ENCODE measurements at places on chromosomes 4 and X.

GRCh38 chr4:40990236-40990898, 224.0 kb downstream of the APBB2 start:
- DNase-seq = peak; percentile 94

GRCh38 chr4:139802931-139803330, 137.3 kb downstream of the MGST2 start:
- DNase-seq = no peak

GRCh38 chr4:150176547-150176946, 98.3 kb downstream of the DCLK2 start:
- no peak for DNase-seq

DNA sequence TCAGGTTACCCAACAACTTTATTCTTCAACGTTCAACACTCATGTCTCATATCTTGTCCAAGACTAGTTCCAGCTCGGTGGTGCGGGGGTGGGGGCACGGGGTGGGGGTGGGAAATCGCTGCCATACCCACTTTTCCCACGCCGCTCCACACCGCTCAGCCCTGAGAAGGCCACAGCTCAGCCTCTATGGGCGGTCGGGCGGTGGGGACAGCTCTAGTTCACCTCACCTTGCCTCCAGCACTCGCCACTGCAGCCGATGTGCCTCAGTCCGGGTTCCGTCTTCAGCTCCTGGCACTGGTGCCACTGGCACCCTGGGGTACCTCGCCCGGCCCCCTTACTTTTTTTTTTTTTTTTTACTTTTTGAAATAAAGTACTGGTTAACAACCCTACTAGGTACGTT, 522.2 kb downstream of the PCDH19 start:
- no peak for DNase-seq

- no peak for DNase-seq
Measured at GRCh38 chr4:41174444-41174843, 39.9 kb downstream of the APBB2 start.

DNA sequence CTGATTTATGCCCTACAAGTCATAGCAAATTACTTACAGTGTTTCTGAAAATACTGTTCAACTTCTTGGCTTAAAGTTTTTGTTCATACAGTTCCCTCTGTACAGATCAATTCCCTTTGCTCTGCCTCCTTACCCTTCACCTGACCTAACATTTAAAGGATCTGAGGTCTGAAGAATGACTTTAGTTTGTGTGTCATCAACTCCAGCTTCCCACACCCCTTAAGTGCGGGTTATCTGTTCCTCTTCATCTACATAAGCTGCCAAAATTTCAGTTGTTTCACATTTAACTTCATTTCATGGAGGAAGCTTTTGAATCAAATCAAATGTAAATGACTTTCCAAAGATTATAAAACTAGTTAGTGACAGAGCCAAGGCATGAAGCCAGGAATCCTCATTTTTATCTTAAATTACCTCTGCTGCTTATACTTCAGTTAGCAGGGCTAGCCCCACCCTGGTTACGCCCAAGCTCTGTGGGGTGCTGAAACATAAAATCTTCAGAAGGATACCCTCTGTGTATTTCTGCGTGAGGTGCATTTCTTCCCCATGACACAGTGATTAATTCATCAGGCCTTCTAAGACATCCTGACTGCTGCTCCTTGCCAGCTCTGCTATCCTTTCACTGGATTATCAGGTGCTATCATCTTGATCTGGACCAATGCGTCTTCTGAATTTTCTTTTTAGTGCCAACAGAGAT, 16.5 kb downstream of the CXCL1 start:
- DNase-seq = no peak

DNA sequence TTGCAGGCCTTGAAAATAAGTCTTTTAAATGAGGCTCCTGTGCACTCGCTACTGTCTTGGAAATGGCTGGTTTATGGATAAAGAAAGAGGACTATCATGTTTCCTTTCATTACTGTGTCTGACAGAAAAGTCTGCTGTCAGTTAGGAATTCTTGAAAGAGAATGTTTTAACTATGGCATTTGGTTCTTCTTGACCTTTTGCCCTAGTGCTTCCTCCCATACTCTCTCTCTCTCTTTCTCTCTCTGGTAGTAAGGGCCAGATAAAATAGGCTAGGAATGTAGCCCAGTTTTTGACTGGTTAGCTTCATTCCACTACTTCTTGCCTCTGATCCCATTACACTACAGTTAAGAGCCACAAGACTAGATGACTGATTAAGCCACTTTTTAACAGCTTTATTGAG, 29.8 kb downstream of the YY2 start:
- DNase-seq = no peak

DNA sequence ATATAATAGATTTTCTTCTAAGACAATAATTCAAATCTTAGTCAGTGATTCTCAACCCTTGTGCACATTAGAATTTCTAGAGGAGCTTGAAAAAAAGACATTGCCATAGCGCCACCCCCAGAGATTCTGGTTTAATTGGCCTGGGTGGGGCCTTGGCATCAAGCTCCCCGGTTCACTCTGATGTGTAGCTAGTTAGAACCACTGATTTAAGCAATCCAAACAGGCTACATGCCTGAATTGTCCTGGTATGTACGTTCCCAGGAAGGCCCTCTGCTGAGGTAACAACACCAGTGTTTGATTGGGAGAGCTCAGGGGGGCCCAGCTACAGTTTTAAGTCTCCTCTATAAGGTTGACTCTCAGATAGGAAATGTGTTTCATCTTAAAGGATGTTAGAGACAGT, 1.3 kb upstream of the ATP10D start:
- DNase-seq = peak; percentile 11

DNA sequence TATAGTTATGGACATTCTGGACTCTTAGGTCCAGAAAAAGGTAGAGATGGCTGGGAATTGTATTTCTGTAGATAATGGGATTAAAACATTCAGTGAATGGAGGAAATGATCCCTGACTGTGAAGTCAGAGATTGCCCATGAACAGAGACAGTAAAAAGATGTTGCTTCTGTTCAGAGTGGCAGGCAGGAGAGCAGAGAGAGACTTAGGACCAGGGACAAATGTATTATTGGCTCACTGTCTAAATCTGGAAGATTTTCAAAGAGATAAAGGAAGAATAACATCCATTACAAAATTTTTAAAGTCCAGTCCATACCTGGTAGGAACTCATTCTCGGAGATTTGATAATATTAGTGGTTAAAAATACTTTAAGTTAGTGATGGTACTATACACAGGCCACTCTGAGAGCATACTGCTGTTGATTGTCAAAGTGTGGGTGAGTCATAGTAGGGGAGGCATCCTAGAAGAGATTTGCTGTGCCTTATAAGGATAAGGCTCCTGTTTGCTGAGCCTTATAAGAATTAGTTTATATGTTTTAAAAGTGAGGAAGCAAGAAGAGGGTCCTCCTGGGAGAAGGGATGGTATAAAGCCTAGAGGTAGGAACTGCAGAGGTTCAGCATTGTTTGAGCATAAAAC, 53.0 kb downstream of the JADE3 start:
- DNase-seq = peak; percentile 8

GRCh38 chr4:10299601-10300000, 157.6 kb downstream of the ZNF518B start:
- DNase-seq = no peak

DNA sequence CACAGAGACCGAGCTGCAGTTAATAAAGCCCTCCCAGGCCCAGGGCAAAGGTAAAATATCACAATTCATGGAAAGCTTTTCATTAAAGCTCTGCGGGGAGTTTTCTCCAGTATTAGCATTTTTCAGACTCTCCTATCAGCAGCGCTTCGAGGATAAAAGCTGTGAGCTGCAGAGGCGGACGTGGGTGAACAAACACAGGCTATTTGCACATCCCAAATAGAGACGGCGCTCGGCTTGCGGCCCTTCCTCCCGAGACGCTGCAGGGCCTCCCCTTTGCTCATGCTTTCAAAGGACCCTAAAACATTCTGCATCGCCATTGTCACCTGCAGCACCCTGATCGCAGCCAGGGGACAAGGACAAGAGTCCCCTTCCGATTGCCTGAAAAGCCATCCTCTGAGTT, 97.3 kb downstream of the SORCS2 start:
- DNase-seq = no peak

DNA sequence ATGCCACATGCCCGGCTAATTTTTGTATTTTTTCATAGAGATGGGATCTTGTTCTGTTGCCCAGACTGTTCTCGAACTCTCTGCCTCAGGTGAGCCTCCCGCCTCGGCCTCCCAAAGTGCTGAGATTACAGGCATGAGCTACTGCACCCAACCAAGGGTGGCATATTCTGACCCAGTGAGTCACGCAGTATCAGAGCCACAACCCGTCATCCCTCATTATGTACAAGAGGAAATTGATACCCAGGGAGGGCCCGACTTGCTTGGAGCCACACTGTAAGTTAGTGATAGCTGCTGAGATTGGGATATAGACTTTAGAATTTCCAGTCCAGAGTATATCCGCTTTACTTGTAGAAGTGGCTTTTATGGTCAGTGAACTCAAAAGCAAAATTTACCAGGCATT, 14.6 kb downstream of the CCKAR start:
- no peak for DNase-seq

Data from H4 (cell line).